ENCODE measurements at places on chromosomes 5 and 9. TPM values are rescaled to one million over a fixed set of nuclear protein-coding genes. Genes with fewer than 3 reads are reported as not detected.

- no peak for DNase-seq
These were observed 264.0 kb upstream of the TRIM32 start for GRCh38 chr9:116423149-116423548.

DNA sequence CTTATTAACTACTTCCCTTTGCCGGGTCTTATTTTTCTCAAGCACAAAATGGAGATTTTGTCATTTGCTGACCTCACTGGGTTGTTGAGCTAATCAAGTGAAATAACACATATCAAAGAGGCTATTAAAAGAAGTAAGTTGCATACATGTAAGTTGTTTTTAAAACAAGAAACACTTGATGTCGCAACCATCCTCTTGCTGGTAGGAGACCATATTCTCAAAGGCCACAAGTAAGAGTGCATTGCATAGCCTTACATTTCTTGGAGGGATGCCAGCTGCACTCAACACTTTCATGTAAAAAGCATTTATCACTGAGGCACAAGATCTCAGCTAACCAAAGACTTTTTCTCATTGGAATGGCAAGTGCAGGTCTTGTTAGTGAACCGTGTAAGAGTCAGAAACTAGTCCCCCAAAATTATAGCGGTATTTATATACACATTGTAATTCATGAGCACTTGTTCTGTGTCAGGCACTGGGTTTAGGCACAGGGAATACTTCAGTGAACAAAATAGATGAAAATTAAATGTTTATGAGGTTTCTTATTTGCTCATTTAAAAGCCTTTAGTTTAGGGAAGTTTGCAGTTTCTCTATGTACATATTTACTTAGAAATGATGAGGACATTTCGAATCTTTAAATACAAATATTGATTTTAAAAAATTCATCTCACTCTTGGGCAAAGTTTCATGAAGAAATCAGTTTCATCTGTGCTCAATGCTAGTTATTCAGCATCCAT lies 72.0 kb downstream of the ZFAND5 start:
- no peak for DNase-seq

DNA sequence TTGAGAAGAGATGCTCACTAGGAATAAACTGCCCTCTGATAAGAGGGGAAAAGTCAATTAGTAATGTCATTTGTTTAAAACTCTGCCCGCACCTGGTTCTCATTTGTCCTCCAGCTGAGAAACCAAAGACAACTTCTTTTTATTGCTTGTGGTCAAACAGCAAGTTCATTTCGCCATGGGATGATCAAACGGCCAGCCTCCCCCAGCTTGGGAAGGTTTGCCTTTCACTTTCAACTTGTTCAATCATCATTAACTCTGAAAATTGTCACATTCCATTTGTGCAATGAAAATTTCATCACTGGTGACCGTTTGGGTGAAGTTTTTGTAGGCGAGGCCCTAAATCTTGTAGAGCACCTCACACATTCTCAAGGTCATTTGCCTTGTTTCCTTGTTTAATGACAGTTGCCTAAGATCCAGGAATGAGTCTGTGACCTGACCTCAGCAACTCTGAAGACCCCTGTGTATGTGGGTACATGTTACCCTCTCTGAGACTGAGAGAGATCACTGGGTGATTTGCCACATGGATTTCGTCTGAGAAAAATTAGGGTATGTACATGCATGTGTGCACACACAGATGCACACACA lies 117.7 kb downstream of the MARCHF3 start:
- DNase-seq = no peak

DNA sequence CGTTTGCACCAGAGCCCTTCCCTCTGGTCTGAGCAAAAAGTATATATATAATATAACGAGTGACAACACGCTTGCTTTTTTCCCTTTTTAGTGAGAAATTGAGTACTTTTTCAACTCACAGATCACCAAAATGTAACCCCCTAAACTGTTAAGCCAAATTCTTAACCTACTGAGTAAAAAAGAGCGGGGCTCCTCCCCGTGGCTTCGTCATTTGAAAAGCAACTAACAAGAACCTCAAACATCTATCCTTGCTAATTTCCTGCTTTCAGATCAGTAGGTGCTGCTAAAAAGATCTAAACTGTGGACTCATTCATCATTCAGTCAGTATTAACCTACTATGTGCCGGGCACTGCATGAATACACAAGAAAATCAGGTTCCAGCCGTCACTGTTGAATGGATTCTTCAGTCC lies 1.0 kb upstream of the PTBP3 start:
- DNase-seq = peak; percentile 51

DNA sequence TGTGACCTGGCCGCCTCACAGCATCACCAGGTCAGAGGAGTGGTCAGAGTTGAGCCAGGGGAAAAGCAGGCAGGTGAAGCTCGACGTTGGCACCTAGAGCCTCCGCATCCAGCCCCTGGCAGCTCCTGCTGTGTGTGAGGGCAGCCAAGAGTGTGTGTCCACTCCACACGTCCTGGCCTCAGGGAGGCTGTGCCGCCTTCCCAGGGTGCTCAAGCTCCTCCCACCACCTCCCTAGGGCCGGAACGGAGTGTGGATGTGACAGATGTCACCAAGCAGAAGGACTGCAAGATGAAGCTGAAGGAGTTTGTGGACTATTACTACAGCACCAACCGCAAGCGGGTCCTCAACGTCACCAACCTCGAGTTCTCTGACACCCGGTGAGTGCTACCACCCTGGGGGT lies 72.5 kb downstream of the PHF2 start:
- DNase-seq = no peak

GRCh38 chr5:110784901-110785300 lies 46.1 kb downstream of the SLC25A46 start:
- DNase-seq = no peak

DNA sequence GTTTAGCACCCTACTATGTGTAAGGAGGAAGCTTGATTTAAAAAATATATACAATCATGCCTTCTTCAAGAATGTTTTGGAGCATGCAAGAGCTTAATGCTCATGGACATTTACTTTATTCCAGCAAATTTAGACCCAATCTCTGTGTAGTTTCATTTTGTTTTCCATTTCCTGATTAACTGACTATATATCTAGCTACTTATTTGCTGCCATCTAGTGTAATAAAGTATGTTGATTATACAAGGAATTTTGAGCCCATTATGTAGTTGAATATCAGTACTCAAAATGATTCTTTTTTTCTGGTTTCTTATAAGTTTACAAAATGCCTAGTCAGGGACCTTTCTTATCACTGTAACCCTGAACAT lies 100.0 kb upstream of the CCDC152 start:
- no peak for DNase-seq

SURF4 gene
- 58.3 TPM for total RNA-seq

All from Right ventricle myocardium superior (tissue), 1 donor.